OCI-LY7 (cell line): ENCODE measurements at places on chromosomes 6 and 20. TPM values are rescaled to one million over a fixed set of nuclear protein-coding genes. Genes with fewer than 3 reads are reported as not detected.
A peak's percentile ranks its signal among the peaks of the same experiment; 100 is the strongest.

- DNase-seq: no peak
Observed at GRCh38 chr6:121652726-121653623, 217.5 kb downstream of the GJA1 start.

- no peak for DNase-seq
Observed at GRCh38 chr6:170456886-170457698, 96.0 kb downstream of the PSMB1 start.

DNA sequence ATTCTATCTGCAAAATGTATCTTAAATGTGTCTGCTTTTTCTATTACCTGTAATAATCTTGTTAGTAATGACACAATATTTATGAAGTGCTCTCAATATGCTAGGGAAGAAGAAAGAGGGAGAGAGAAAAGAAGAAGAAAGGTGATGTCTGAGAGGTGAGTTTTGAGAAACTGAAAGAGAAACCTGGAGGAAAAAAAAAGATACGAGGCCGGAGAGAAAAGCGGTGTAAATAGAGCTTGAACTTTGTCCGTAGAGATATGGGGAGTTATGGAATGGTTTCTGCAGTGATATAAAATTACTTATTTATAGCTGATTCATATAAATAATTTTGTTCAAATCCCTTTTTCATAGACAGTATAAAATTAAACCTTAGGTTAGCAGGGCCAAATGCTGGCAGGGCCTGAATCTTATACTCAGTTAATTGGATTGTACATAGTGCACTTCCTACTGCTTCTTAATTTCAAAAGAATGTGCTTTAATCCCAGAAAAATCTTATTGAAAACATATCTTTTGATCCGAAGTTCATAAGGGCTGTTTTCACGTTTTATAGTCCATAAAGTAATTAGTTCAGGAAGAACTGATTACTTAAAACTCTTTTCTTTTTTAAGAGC lies 43.0 kb downstream of the MYB start:
- DNase-seq: no peak

- no peak for DNase-seq
Observed at GRCh38 chr6:167962711-167963110, 34.8 kb upstream of the KIF25 start.

- no peak for DNase-seq
Observed at GRCh38 chr6:21164768-21165326, 428.7 kb upstream of the SOX4 start.

DNA sequence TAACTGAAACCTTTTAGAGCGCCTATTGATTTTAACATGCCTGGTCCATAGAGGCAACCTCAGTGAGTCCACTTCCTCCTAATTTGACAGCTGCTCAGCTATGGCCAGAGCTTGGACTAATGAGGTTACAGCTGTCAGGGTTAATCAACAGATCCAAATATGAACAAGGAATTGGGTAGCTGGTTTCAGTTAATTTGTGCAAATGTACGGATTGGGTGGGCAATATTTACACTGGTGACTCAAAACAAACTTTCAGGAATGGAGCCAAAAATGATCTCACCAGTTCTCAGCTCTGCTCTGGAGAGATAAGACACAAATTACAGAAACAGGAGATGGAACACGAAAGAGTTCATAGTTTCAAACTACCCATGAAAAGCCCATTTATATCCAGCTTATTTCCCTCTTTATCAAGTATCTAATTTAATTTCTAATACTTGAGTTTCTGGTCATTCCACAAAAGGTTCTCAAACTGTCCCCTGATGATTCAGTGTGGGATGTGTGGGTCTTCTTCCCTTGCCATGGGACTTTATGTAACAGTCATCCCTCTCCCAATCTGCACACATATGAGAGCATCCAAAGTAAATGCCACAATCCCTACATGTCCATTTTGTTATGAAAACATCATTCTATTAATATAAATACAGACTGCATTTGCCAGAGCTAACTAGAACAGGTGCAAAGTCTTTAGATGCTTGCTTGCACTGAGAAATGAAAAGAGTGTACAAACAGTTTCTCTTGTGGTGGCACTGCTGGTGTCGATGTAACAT lies 149.9 kb downstream of the RPS12 start:
- DNase-seq: no peak

GRCh38 chr20:56453352-56453751 lies 15.1 kb upstream of the RTF2 start:
- peak; percentile 23 for DNase-seq

- no peak for DNase-seq
Observed at GRCh38 chr20:64159286-64159680, 5.0 kb upstream of the MYT1 start.

BPIFB2 gene
- total RNA-seq: not detected in 2 replicates

- DNase-seq: no peak
Observed at GRCh38 chr6:5442916-5443315, 181.6 kb downstream of the FARS2 start.

DNA sequence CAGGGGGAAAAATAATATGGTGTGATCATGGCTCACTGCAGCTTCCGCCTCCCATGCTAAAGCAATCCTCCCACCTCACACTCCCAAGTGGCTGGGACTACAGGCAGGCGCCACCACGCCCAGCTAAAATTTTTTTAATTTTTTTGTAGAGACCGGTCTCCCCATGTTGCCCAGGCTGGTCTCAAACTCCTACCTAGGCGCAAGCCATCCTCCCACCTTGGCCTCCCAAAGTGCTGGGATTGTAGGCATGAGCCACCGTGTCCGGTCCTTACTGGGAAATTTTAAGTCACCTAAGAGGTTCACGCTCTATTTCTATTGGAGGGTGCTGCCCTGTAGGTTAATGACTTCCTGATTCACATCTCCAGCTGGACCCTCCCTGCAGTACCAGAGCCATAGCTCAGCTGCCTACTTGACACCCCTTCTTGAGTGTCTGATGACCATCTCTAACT lies 626 bp upstream of the CDK5RAP1 start:
- DNase-seq: peak; percentile 45

GRCh38 chr6:111427341-111428116 lies 55.5 kb downstream of the REV3L start:
- DNase-seq: peak; percentile 7

- peak; percentile 50 for DNase-seq
Observed at GRCh38 chr6:43509984-43510826, at the start of gene LRRC73. LRRC73 (minus strand) TSS chr6:43510346; CDS start chr6:43509785, 561 bp downstream.

- DNase-seq: no peak
Observed at GRCh38 chr6:165129086-165129485, 180.3 kb downstream of the C6orf118 start.

DNA sequence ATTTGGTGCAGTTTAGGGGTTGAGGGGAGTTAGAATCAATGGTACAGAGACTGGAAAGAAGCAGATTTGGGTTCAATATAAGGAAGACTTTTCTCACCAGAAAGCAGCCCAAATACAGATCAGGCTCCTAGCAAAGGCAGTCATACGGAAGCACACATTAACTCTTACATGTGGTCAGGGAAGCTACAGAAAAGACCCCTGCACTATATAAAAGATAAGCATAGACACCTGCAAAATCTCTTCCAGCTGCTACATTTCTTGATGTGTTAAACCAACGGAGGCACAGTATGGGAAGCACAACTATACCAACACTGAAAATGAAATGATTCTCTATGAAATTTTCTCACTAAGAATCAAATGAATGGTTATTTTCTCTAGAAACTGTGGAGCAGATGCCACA lies 150.8 kb downstream of the GMDS start:
- no peak for DNase-seq

DNA sequence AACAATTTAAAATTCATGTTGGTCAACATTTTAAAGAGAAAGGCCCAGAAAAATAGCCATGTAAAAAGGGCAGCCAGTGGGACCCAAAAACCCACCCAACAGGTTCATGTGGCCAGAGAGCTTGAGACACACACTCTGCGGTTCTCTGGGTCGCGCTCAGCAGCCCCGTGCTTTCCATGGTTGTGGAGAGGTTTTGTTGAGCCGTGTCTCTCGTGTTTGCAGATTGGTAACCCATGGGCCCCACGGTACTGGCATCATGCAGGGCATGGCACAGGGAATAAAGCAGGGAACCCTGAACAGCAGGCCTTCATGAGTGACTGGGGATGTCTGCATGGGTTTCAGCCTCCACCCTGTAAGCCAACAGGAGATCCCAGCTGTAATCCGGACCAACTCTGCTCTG lies 127.7 kb upstream of the CST7 start:
- no peak for DNase-seq
